Right renal cortex interstitium (tissue), 3 donors: ENCODE measurements at places on chromosomes 16 and 17. TPM values are rescaled to one million over a fixed set of nuclear protein-coding genes. Genes with fewer than 3 reads are reported as not detected.

KRTAP2-3 gene
- polyA plus RNA-seq, result not detected

KRTAP4-6 gene
- polyA plus RNA-seq, result not detected

TP53TG3F gene
- not detected for polyA plus RNA-seq

SYT17 gene
- 10.4 TPM for polyA plus RNA-seq

CD300H gene
- 0.57 TPM for polyA plus RNA-seq

KRTAP1-5 gene
- not detected for polyA plus RNA-seq

KCNH4 gene
- polyA plus RNA-seq, result not detected

DPEP3 gene
- not detected for polyA plus RNA-seq

DNA sequence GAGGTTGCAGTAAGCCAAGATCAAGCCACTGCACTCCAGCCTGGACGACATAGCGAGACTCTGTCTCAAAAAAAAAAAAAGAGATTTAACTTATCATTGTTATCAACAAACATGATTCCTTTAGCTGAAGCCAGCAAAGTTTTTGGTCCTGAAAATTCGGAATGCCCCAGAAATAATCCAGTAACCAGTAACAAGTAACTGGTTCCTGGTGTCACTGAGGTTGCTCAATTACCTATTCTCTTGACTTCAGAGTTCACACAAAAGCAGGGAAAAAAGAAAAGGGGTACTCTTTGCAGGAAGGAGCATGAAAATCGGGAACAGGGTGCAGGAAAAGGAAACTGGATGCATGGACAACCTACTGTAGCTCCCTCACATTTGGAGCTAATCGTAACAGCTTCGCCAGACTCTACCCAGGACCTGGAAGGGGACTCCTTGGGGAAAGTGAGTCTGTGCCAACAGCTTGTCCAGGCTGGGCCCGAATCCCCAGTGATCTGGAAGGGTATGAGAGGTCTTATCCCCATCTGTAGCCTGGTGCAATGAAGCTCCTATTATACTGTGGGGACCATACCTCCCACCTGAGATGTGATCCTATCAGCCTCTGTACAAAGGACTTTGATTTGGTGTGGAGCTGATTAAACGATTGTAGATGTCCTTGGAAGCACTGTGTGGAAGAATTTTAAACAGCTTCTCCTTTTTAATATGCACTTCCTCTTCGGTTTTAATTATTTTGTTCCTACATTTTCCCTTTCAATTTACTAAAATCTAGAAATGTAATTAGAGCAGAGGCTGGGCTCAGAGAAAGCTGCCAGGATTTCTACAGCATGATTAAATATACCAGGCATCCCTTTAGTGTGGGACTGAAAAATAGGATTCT is 3.4 kb upstream of the SPOP start:
- DNase-seq, result no peak

- DNase-seq, result no peak
These were observed 93.5 kb downstream of the CRISPLD2 start for GRCh38 chr16:84913315-84913714.

GRCh38 chr16:1559446-1559975 is 26.0 kb downstream of the TMEM204 start:
- DNase-seq, result no peak

DNA sequence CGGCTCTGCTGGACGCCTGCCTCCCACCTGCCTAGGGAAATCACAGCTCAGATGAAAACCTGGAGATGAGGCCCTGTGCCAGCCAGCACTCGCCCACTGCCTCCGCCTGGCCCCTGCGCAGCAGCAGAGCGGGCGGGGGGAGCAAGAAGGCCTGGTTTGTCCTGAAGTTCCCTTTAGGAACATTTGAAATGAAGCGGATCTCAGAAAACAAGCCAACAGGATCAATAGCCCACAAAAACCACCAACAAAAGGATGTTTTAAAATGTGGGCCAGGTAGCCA is 48.0 kb downstream of the RBFOX3 start:
- no peak for DNase-seq

GRCh38 chr16:78522327-78522726 is 422.9 kb downstream of the WWOX start:
- DNase-seq, result no peak

DNA sequence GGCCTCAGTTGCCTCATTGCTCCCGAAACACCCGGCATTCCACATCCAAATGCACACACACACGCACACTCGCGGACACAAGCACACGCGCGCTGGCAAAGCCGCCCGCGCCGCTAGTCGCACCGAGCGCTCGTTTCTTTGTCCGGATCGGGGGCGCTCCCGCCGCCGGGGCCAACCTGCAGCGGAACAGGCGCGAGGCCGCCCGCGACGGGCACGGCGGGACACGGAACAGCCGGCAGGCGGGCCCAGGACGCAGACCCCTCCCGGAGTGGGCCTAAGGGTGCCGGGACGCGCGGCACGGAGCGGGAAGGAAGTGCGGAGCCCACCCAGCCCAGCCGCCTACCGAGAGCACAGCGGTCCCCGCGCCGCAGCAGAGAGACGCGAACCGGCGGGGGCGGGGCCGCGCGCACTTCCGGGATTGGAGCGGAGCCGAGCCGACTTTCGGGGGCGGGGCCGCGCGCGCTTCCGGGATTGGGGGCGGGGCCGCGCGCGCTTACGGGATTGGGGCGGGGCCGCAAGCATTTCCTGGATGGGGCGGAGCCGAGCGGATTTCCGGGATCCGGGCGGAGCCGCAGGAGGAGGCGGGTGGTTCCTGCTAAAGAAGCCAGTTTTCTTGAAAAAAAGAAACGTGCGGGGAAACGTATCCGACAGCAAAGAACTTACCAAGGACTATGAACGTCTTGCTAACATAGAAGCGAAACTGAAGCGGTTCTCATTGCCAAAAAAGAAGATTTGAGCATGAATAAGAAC is at the start of gene CYBC1:
Gene CYBC1 (minus strand): TSS at position 396 of the 750 bp plus-strand sequence. CDS start 1,498 bp downstream, outside the sequence.
- DNase-seq, result peak; percentile 80

- no peak for DNase-seq
These were observed 18.4 kb upstream of the UBE2I start for GRCh38 chr16:1290860-1291575.

DNA sequence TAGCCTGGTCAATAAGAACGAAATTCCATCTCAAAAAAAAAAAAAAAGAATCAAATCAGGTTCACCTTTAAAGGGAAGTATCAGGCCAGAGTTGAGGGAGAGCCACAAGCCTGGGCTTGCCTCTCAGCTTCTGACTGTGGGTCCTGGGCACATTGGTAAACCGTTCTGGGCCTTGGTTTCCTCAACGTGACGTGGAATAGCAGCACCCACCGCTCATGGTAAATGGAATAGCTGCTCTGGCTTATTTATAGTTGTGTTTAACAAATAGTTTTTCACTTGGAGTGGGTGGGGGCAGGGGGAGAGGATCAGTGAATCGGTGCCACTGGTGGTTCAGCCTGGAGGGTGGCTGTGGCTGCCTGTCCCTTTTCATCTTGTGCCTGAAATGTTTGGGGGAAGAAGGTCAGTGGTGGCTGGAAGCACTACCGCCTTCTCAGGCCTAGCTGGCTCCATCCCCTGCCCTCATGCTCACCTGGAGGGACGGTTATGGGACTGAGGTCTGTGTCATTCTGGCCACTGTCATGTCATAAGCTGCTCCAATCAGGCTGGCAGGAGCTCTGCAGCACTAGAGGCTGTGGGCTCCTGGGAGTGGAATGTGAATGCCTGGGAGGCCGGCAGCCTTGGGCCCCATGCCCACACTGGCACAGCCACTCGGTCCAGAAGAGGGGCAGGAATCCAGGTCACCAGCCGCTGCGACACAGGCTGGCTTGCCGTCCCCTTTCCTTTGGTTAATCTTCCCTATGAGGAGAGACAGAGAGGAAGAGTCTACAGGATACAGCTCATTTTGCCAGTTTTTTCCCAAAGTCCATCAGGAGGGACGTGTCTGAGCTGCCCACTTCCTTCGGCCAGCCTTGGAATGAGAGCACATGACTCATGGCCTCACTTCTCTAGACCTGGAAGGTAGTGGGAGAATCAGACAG is 27.0 kb downstream of the CCR7 start:
- no peak for DNase-seq

GRCh38 chr17:3503285-3503684 is 27.5 kb downstream of the ASPA start:
- DNase-seq, result no peak

GRCh38 chr17:2466931-2467330 is 44.8 kb downstream of the METTL16 start:
- no peak for DNase-seq

- DNase-seq, result no peak
These were observed 21.5 kb downstream of the GPR179 start for GRCh38 chr17:38322156-38322779.

DNA sequence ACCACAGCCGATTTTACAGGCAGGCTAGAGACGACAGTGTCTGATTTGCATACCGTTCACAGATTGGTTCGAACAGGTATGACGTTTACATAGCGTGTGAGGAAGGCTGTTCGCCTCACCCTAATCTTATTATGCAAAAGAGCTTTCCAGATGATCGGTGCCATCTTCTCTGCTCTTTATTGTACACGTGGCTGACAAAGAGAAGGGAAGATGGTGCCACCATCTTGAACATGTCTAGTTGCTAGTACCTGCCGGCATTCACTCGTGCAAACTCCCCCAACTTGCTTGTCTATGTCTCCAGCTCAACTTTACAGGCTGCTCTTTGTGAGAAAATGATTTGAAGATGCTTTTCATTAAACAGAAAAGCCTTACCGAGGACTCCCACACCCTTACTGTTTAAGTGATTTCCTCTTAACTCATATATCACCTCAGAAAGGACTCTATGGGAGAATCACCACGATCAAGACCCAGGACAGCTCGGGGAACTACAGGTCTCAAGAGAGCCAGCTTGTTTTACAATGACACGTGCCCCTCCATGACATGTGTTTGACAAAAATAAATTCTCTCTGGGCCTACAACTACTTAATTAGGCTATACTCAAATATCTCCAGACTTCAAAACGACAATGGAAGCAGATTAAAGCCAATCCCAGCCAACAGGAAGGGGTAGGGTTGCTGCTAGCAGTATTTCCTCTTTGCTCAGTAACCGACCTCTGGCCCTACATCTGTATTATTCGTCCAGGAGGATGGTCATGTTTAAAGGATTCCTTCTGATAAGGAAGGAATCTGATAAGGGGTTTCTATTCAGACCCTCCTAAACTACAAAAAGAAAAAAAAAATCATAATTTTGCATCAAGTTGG is 480.6 kb downstream of the TMEM114 start:
- no peak for DNase-seq

DNA sequence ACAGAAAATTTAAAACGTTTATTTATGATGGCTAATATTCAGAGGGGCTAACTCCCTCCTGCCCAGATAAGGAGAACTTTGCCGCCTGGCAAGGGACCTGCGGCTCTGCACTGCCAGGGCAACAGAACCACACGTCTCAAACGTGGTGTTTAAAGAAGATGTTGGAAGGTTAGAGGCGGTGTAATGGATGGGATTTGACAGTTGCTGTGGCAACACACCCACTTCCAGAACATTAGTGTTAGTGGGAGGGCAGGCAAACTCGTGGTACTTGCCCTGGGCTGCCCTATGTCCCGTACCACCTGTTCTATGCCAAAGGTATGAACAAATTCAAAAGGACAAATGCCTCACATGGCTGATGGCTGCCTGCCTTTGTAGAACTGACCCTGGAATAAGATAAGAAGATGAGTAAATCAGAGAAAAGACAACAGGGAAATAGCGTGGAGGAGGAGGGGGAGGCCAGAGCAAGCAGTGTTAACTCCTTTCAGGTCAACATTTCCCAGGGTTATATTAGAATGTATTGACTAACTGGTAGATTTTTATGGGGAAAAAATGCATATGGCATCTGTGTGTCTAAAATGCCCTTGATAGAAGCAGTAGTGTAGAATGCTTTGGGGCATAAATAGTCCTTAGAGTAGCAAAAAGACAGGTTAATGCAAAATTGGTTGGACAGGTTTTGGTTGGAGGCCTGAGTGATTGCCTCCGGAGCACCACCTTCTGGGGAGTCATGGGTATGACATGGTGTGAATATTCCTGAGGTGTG is 30.8 kb downstream of the HLF start:
- no peak for DNase-seq

DNA sequence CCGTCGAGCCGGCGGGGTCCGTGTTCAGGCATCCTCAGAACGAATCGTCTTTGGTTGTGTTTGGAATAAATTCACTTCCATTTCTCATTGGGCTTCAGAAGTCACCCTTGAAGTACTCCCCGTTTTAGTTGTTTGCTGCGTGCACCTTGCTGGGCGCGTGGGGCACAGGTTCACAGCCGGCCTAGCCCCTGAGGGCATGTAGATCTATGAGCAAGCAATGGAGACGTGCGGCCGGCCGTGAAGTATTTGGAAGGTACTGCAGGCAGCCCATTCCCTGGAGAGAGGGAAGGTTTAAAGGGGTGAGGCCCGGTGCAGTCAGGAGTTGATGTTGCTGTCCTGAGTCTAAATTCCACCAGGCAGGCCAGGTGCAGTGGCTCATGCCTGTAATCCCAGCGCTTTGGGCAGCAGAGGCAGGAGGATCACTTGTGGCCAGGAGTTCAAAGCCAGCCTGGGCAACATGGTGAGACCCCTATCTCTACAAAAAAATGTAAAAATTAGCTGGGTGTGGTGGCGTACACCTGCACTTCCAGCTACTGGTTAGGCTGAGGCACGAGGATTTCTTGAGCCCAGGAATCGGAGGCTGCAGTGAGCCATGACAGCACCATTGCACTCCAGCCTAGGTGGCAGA is 714 bp downstream of the ACSF3 start:
- no peak for DNase-seq

GRCh38 chr17:82296511-82297279 is 20.7 kb downstream of the CD7 start:
- DNase-seq, result no peak

DNA sequence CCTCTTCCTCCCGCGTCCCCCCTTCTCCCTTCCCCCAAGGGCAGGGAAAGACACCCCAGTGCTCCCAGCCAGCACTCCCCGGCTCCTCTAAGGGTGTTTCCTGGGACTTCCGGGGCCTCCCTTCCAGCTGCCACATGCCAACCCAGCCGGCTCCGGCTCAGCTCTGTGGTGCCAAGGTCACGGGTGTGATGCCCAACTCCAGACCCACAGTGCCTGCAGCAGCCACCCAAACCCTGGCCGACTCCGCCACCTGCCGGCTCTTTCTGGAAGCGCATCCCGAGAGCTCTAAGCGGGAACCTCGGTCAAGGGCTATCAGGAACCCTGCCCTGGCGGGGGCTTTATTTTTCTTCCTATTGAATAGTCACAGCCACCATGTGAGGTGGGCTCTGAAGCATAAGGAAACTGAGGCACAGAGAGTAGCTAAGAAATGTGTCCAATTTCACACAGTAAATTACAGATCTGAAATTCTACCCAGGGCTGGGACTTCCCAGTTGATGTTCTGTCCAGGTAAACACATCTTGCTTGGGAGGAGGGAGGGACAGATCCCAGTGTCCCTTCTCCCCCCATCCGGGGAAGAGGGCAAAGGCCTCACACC is 3.3 kb upstream of the PPP1R1B start:
- DNase-seq, result no peak

DNA sequence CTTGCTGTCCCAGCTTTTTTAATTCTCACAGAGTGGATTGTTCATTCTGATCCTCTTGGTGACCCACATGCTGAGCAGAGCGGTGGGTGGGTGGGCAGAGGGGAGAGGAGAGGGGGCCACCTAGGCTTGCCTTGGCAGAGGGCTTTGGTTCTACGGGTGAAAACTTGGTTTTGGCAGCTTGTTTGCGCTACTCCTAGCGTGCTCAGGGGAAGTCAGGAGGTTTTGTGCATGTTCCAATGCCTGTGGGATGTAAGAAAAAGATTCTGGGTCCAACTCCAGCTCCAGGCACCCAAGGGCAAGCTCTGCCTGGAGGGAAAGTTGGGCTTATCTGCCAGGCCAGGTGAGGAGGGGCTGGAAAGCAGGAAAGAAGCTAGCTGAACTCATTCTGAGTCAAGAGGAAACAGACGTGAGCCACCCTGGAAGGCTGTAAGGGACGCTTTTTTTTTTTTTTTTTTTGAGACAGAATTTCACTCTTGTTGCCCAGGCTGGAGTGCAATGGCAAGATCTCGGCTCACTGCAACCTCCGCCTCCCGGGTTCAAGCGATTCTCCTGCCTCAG is 169.1 kb downstream of the WSCD1 start:
- no peak for DNase-seq

- no peak for DNase-seq
These were observed 18.1 kb upstream of the GAN start for GRCh38 chr16:81296631-81297030.
